ENCODE measurements at places on chromosomes 12 and 14. TPM values are rescaled to one million over a fixed set of nuclear protein-coding genes. Genes with fewer than 3 reads are reported as not detected.

TMEM253 gene
- total RNA-seq: 1.7 TPM

TGFB3 gene
- 1.7 TPM for total RNA-seq

CLEC2A gene
- total RNA-seq: 3.5 TPM

RTL1 gene
- total RNA-seq: 0.07 TPM

LRCOL1 gene
- total RNA-seq: 0.24 TPM

KCNMB4 gene
- 23.3 TPM for total RNA-seq

NKX2-1 gene
- total RNA-seq: not detected

HPD gene
- total RNA-seq: 0.48 TPM

KRT79 gene
- total RNA-seq: not detected

MYBPC1 gene
- not detected for total RNA-seq

PSMA3 gene
- 286 TPM for total RNA-seq

FGD4 gene
- total RNA-seq: 35.7 TPM

SMARCD1 gene
- total RNA-seq: 150 TPM

FAM186B gene
- total RNA-seq: 0.21 TPM

PLA2G1B gene
- 1.8 TPM for total RNA-seq

ADAMTS20 gene
- total RNA-seq: 6.0 TPM

PRKD1 gene
- 5.8 TPM for total RNA-seq

PRKAG1 gene
- 41.6 TPM for total RNA-seq

RNASE2 gene
- not detected for total RNA-seq

TAS2R43 gene
- total RNA-seq: 0.53 TPM

TMEM30B gene
- total RNA-seq: 17.8 TPM

JKAMP gene
- total RNA-seq: 33.2 TPM

MGAT4C gene
- total RNA-seq: 2.2 TPM

CEBPE gene
- total RNA-seq: not detected

GLIPR1L1 gene
- 0.69 TPM for total RNA-seq

LRP1 gene
- 112 TPM for total RNA-seq
